ENCODE measurements at places on chromosomes 13 and 19.

- no peak for DNase-seq
These were observed 13.0 kb upstream of the SLC35E1 start for GRCh38 chr19:16585094-16585801.

DNA sequence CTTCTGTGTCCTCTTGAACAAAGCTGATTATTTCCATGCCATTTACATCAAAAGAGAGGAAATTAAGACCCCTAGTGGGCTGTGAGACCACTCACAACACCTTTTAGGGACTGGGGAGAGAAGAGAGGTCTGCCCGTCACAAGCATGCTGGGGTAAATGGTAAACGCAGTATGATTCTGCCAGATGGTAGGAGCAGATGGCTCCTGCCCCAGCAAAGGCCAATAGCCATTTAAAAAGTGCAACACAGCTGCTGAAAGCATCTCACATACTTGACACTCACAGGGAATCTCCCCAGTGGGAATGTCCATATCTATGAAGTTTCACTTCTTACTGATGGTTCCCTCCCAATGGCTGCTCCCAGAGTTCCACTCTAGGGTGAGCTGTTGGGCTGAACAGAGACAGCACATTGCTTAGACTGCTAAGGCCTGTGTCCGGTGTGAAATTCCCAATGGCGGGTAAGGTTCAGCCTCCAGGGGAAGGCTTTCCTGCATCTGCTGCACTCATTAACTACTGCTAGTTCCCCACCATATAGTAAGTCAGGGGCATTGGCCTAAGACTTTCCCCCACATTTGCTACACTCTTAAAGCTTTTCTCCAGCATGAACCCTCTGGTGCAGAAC lies 7.4 kb downstream of the ZNF671 start:
- DNase-seq, result no peak

DNA sequence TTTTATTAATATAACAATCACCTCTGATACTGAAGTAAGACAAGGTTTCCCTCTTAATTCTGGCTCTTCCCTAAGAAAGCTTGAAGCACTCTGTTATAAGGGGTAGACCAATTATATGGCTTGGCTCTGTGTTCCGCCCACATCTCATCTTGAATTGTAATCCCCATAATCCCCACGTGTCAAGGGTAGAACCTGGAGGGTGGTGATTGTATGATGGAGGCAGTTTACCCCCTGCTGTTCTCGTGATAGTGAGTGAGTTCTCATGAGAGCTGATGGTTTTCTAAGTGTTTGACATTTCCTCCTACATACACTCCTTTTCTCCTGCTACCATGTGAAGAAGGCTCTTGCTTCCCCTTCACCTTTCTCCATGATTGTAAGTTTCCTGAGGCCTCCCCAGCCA lies 363.8 kb upstream of the PCDH20 start:
- no peak for DNase-seq

- no peak for DNase-seq
These were observed 24.2 kb downstream of the RANBP3 start for GRCh38 chr19:5953680-5954213.

DNA sequence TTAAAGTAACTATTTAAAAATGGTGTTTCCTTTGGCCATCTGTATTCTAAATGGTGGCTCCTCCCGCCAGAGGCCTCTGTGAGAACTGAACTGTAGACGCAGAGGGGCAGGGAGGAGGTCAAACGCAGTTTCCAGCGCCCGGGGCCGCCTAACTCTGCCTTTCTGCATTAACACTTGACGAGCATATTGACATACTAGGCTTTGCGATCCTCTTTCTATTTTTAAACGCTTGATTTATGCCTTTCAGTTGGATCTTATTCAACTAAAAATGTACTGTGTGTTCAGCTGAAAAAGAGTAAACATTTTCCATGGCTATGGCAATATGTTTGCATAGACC lies 74.7 kb downstream of the SPACA7 start:
- no peak for DNase-seq

DNA sequence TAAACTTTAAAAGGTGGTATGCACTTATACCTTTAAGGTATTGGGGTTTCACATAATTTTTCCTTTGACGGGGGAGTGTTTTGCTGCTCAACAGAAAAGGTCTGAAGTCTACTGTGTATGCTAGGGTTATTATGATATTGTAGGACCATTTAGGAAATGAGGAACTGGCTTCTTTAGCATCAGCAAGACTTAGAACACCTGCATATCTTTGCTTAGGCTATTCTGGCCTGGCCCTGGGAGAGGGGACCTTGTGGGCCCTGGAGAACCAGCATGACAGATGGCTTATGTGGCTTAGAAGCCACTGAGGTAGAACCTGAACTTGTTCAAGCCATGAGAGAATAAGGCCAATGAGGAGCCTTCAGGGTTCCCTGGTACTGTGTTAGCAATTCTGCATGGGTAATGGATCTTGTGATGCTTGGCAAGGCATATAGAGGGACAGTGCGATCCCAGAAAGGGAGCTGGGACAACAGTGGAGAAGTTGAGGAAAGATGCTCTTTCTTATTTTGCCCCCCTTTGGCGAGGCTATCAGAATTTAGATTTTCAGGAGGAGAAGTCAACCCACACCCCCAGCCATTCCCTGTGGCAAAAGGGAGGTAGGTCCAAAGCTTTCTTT lies 4.3 kb downstream of the RGCC start:
- DNase-seq, result no peak

DNA sequence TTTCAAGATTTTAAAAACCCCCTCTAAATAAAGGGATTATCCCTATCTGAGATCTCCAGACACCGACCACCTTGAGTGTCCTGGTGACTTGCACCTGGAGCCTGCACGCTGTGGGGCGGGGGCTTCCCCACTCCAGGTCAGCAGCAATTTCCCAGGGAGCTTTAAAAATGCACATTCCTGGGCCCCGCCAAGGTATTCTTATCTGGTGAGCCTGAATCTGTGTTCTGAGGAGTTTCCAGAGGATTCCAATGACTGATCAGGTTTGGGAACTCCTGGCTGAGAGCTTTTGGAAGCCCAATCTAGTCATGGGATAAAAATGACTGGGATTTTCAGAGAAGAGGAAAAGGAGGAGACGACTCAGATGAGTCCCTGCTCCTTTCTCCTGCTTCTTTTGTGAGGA lies 66.1 kb downstream of the FGF9 start:
- no peak for DNase-seq

DNA sequence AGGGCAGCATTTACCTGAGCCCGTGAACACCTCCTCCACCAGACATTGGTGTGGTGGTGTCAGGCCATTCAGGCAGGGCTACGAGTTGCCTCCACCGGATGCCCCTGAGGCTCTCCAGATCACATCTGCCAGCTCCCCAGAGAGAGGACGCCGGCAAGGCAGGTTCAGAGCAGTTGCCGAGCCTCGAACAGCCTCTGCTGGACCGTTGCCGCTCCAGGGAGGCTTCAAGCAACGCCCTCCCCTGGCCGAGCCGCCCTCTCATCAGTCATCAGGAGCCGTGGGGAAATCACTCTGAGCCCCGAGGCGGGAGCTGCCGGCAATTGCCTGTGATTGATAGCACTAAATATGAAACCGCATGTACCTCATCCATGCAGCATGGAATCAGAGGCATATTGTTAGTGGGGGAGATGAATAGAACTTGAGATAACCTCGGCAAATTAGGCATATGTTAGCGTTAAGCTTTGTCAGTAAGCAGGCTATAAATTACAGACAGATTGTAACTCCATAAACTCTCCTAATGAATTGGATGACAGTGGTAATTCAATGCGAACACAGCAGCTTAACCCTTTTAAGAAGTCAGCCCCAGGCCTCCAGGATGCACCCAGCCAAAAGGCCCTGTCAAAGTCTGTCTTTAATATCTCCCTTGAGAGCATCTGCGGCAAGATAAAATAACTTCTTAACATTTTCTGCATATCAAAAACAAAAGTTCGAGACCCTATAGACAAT lies 29.8 kb upstream of the SPACA7 start:
- DNase-seq, result no peak

- no peak for DNase-seq
These were observed 7.9 kb downstream of the PDX1 start for GRCh38 chr13:27927444-27928352.

DNA sequence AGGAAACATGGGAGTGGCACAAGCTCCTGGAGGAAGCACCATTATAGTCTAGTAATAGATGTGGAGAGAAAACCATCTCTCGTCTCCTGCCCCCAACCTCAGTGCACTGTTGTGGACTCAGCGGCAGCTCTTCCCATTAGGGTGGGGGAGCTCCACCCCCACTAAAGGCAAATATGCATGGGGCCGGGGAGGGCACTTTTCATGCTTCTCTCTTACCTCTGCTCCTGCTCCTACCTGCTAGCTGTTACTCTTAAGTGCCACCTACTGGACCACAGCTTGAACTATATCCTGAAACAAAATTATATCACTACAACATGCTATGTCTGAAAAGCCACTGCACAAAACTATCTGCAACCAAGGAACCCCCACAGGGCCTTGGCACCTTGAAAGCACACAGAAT lies 112.6 kb upstream of the DACH1 start:
- no peak for DNase-seq

DNA sequence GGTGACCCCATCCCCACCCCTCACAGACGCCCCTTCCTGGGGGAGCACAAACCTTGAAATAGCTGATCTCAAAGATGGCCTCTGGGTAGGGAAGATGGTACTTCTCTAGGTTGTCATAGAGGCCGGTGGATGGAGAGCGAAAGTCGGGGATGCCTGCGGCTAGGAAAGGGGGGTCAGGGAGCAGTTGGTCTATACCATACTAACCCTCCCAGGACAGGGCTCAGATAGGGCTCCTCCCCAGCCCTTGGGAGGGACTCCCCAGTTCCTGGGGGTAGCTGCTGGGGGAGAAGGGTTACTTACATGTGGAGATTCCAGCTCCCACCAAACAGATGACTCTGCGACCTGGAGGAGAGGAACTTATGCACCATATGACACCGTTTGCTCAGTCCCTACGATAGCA lies 9.6 kb downstream of the SIRT2 start:
- DNase-seq, result no peak

- no peak for DNase-seq
These were observed 209.6 kb downstream of the OLFM4 start for GRCh38 chr13:53238261-53238660.

DNA sequence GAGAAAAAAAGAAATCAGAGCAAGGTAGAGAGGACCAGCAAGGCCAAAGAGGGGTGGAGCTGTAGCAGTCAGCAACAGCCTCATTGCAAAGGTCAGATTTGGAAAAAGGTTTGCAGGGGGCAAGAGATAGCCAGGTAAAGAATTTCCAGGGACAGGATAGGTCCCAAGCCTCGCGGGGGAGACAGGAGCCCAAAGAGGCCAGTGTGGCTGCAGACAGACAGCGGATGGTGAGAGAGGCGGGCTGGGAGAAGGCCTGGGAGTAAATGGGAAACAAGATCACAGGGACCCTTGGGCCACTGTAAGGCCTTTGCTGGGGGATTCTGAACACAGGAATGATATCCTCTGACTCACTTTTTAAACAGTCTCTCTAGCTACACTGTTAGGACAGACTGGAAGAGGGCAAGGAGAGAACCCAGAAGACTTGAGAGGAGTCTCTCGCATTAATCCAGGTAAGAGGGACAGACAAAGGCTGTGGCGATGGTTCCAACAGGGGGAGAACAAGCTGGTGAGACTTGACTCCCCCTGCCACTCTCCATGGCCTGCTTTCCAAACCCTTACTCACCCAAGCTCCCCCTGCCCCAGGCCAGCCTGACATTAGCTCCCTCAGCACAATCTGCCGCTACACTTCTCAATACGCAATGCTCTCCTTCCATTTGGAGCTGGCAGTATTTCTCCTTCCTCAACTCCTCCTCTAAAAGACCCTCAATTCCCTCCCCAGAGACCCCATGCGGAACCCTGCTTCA lies 31.8 kb downstream of the DOCK9 start:
- no peak for DNase-seq

- DNase-seq, result no peak
These were observed 25.7 kb downstream of the TLE6 start for GRCh38 chr19:3003046-3003445.

DNA sequence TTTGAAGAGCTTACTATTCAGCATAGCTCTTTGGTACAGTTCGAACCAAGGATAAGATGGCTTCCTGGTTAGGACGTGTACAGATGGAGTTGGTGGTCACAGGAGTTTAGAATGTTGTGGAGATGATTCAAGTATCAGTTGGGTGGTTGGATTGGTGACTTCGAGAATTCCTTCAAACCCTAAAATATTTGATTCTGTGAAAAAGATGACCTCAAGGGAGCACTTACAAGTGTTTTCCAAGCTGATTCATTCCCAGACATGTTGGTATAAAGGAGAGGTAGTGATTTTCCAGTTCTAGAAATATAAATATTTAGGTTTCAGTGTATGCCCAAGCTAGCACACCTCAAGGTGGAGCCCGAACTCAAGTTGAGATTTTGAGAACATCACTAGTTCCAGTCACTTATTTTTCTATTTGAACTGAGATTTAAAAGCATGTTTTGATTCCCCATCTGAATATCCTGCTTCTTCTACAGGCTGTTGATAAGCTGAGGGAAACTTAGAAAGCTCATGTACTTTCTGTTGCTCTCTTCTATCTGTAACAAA lies 306.1 kb downstream of the DCT start:
- no peak for DNase-seq

DNA sequence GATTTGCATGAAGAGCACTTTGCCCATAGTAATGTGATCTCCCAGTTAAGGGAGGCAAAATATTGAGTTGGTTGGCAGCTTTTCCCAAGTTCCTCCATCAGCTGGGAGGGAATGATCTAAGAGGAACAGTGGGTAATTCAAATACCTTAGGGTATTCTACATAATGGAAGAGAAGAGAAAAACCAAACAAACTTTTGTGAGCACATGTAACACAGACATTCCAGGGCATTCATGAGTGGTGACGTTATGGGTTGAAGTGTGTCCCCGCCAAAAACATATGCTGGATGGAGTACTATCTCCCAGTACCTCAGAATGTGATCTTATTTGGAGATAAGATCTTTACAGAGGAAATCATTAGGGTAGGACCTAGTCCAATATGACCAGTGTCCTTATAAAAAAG lies 220.1 kb downstream of the FOXO1 start:
- no peak for DNase-seq

- no peak for DNase-seq
These were observed 991 bp downstream of the OBI1 start for GRCh38 chr13:78657699-78658629.

- DNase-seq, result no peak
These were observed 15.7 kb downstream of the FEM1A start for GRCh38 chr19:4807188-4807587.

DNA sequence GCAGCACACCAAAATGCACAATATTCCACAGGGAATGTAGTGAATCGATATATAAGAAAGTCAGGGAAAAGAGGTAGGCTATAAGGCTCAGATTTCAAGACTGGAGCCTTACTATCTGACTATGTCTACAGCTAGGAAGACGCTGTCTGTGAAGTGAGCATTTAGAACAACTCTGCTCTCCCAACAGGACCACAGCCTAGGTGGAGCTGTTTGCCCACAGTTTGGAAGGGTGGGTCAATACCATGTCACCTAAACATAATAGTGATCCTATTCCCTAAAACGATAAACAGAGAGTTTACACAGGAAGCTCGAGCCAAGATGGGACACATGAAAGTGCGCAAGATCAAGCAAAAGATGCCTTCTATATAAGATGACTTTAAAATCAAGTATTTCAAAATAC lies 2486.0 kb upstream of the PCDH20 start:
- DNase-seq, result no peak

- no peak for DNase-seq
These were observed 1411.0 kb upstream of the SLC10A2 start for GRCh38 chr13:104477261-104477660.
